ENCODE measurements at places on chromosomes 5 and 9. TPM values are rescaled to one million over a fixed set of nuclear protein-coding genes. Genes with fewer than 3 reads are reported as not detected.

The PCDHB3 gene
- total RNA-seq: 6.9 TPM

The ITK gene
- total RNA-seq: 0.41 TPM

The TENT4A gene
- total RNA-seq: 14.1 TPM

The OTULINL gene
- total RNA-seq: 3.8 TPM

The PCDHA10 gene
- 0.29 TPM for total RNA-seq

The PCDHA1 gene
- total RNA-seq: not detected

The LCN1 gene
- total RNA-seq: not detected

The IFNE gene
- not detected for total RNA-seq

The AJM1 gene
- not detected for total RNA-seq

The SLCO6A1 gene
- not detected for total RNA-seq

The C9orf40 gene
- 17.6 TPM for total RNA-seq

Data from uterus (tissue), 4 donors.